AG09319 (cell line): ENCODE measurements at places on chromosomes 5 and 9.

- DNase-seq = no peak
Observed at GRCh38 chr5:138737494-138738265, 15.5 kb upstream of the CTNNA1 start.

- no peak for DNase-seq
Observed at GRCh38 chr5:170757182-170757601, 26.3 kb upstream of the GABRP start.

DNA sequence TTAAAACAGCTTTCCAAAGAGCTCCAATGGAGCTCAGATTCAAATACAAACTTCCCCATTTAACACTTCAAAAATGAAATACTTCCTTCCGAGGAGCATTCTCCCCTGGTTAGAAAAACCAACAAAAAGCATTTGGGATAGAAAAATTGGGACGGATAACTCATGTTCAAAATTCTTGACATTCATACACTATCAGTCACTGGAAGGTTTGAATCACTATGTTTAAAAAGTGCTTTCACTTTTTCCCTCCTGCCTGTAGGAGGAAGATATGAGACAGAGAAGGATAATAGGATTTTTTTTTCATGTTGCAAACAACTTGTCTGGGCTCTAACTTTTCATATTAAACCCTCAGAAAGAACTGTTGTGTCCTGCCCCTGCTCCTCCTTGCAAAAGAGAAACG, 412.0 kb downstream of the ACTL7B start:
- DNase-seq = no peak

- no peak for DNase-seq
Observed at GRCh38 chr9:88312045-88312444, 76.2 kb upstream of the SPIN1 start.

DNA sequence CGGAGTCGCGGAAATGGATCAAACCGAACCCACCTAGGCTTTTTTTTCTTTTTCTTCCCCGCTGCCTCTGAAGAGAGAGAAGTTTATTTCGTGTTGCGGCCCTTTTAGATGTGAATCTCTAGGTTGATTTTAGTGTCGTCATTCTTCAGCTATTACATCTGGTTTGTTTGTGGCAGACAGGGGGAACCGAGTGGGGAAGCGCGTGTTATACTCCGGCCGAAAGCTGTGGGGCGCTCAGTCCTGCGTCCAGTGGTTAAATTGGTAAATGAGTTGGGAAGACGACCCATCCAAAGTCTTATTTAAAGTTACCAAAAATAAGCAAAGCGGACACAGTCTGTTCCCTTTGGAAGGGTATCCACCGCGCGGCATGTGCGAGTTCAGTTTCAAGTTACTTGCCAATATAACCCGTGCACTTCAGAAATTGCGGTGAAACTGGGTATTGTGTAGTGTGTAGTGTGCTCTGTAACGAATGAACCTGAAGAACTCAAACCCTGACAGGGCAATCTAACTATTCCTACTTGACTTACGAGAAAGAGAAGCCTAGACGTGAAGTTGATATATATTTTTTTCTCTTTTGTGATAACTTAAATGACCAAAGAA, 1.3 kb downstream of the MAN2A1 start:
- peak; percentile 56 for DNase-seq

- no peak for DNase-seq
Observed at GRCh38 chr9:100196215-100196614, 97.2 kb downstream of the INVS start.

- no peak for DNase-seq
Observed at GRCh38 chr9:100084734-100085133, 14.1 kb downstream of the ERP44 start.

GRCh38 chr5:143051244-143052058, 281.3 kb downstream of the ARHGAP26 start:
- peak; percentile 83 for DNase-seq

GRCh38 chr5:153276151-153276550, 214.3 kb upstream of the GRIA1 start:
- DNase-seq = no peak

DNA sequence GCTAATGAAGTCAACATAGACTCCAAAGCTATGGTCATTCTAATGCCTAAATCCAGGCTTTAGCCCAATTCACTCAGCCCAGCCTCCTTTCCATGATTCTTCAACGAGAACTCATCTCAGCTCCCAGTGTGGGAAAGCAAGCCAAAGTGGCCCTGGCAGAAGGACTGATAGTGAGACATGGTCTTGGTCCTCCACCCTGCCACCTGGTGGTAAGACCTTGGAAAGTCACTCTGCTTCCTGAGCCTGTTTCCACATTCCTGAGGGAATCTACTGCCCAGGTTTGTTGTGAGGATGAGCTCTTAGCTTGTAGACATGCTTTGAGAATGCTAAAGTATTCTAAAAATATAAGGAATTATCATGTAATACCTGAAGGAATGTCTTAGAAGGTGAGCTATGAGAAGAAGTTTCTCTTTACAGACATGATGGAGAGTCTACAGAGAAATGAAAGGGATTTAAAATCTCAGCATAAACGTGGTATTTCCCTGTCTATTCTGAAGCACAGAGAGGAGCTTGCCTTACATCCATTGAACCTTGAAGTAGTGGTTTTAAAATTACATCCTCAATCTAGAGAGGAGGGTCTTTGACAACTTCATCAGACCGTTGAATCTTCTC, 173.5 kb downstream of the TRIM32 start:
- peak; percentile 28 for DNase-seq

- no peak for DNase-seq
Observed at GRCh38 chr5:145743396-145744061, 91.6 kb downstream of the PRELID2 start.

GRCh38 chr5:40001796-40002195, 577.0 kb upstream of the DAB2 start:
- DNase-seq = no peak

DNA sequence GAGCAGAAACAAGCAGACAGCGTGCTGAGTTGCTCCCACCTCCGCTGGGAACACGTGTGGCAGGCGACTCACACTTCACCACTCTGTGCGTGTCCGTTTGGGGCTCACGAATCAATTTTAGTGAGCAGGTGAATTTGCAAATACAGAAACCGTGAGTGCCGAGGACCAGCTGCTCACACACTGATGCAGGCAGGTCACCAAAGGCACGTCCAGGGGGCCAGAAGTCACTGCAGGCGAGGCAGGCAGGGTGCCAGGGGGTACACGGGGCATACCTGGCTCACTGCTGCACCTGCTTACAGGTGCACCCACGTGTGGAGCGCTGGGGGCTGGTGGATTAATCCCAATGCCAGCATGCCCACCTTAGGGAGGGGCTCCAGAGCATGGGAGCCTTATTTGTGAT, 68.8 kb downstream of the ZNF354C start:
- no peak for DNase-seq

GRCh38 chr5:124403281-124403680, 343.2 kb downstream of the ZNF608 start:
- no peak for DNase-seq

DNA sequence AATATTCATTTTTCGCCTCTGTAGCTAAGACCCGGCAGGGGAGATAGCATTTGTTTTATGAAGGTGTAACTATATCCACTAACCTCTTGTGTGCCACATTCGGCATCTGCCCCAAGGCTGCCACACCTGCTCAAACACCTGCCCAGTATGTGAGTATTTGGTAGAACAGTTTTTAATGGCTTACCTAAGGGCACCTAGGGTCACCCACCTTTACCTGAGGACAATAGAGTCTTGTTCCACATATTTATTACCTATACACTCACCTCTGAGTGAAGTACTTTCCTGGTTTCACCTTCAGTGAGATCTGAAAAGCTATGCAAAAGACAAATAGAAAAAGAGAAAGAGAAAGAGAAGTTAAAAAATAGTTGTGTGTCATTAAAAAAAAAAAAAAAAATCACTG, 68.0 kb upstream of the PIP5K1B start:
- no peak for DNase-seq

DNA sequence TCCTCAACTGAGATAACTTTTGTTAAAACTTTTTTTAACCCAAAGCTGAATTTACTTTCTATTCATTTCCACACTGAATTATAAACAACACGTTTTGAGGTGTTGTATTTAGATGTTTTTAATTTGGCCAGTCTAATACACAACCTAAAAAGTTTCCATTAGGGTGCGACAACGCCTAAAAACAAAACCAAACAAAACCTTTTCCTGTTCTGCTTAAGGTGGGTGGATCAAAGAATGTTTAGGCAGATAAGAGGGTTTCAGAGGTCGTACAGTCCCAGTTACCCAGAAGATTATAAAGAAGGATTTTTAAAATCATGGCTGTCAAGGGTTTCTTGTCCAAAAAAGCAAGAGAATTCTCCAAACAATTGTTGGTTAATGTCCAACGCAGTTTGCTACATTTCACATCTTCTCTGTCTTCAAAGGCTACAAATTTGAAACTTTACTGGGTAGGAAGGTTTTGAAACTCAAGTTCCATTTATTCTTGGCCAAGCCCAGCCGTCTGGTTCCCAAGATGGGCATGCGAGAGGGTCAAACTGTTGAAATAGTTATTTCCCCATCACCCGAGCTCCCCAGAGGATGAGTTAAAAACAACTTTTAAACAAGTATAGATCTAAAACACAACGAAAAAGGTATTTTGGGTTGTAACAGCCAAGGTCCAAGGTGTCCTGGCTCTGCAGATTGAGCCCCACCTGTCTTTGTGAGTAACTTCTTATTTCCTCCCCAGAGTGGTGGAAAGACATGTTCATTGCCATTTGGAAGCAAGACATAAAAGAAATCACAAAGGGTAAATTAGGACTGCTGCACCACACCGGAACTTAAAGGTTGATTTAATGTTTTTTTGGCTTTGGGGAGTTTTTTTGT, 122.8 kb upstream of the MAP3K1 start:
- DNase-seq = no peak

DNA sequence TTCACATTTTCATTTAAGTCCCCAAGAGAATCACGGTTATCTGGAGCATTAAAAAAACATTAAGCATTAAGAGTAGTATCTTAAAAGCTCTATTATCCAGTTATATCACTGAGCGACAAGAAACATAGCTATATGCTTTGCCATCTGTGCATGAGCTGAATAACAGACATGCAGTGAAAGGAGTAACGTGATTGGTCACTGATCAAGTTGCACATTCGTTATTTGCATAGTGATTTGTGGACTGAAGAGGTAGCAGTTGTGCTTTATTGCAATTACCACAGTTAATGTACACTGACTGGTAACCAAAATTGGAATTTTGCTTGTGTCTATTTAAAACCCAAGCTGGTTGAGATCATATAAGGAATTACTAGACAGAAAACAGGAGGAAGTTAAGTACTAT, 107.4 kb downstream of the MCTP1 start:
- DNase-seq = no peak

DNA sequence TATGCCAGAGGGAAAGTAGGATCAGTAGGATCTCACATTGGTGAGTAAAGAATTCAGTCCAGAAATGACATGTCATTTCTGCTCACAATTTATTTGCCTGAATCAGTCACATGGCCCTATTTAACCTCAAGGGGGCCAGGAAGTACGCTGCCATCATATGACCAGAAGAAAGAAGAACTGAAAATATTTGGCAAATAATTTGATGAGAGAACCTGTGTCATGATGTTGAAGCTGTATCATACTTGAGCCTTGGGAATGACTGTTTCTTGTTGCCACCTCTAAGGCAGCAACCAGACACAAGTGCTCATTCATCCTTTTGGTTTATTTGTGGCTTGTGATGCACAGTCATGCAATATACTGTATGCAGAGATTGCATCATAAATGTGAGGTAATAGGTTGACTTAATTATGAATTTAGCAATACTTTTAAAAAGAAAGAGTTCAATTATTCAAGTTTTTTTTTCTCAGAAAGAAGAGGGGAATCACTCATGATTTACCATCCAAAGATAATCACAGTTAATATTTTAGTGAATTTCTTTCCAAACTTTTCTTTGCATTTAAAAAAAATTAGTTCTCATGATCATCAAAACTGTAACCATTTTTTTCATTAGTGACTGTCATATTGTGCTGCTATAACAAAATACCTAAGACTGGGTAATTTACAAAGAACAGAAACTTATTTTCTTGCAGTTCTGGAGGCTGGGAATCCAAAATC, 8.2 kb upstream of the ZFYVE16 start:
- peak; percentile 48 for DNase-seq

- no peak for DNase-seq
Observed at GRCh38 chr5:19125956-19126713, 861.9 kb downstream of the CDH18 start.

DNA sequence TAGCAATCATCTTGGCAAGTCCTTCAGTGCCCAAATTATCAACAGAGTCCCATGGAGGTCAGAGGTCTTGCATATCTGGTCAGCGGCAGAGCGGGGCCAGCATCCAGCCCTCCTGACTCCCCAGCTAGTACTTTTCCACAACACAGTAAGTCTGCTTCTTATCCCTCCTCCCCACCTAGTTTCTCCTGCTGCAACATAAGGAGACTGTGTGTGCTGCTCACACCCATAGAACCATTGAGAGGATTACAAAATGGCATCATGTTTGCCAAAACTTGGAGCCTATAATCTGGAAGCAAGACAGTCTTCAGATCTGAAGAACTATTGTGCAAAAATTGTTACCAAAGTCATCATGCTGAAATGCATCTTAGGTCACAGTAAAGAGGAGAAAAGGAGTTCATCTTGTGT, 125.8 kb upstream of the ZNF366 start:
- DNase-seq = no peak

- DNase-seq = no peak
Observed at GRCh38 chr5:62948301-62948700, 369.7 kb downstream of the LRRC70 start.

DNA sequence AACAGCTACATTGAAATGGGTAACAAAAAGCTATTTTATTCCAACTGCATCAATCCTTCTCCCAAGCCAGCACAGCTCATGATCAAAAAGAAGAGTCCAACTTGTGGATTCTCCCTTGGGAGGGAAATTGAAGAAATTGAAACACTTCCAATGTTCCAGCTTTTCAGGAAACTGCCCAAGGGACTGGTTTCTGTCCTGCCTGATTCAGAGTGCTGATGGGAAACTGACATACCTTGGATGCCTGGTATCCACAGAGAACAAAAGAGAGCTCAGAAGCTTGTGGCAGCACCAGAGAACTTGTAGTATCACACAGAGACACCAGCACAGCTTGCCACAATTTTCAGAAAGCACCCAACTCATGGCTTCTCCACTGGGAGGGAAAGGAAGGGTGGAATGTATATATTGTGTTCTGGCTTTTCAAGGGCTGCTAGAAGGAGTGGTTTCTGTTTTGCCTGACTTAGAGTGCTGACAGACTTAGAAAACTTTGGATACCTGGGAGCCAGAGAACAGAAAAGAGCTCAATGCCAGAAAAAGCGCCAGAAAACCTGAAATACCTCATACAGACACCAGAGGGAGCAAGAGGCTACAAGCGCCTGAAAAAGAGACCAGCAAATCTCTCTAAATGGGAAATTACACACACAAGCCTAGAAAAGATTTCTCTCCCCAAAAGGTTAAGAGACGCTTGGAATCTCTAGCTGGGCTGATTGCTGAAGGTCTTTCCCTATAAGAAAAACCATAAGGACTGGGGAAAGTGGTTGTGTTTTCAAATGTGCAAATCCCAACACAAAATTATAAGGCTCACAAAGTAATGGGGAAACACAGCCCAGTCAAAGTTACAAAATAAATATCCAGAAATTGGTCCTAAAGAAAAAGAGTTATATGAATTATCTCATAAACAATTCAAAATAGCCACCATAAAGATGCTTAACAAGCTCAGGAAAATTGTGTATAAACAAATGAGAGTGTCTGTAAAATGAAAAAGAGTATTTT, 178.8 kb downstream of the SPOCK1 start:
- peak; percentile 28 for DNase-seq
